ENCODE measurements at places on chromosomes 2 and 18.

DNA sequence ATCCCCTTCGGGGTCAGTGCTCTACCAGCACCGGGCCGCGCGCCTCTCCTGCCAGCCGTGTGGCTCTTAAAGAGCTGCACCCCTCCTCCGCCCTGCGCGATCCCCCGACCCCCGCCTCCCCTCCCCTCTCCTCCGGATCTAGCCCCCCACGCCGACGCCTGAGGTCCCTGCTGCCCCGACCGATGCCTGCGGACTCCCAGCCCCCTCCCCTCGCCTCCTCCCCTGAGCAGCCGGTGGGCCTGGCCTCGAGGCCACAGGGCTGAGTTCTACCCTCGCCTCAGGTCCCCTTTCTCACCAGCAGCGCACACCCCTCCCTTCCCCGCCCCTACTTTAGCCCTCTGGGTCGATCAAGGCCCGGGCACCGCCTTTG is 5.8 kb upstream of the SIX3 start:
- DNase-seq, result no peak

- DNase-seq, result no peak
These were observed 6.0 kb downstream of the ANKRD44 start for GRCh38 chr2:197304556-197305011.

DNA sequence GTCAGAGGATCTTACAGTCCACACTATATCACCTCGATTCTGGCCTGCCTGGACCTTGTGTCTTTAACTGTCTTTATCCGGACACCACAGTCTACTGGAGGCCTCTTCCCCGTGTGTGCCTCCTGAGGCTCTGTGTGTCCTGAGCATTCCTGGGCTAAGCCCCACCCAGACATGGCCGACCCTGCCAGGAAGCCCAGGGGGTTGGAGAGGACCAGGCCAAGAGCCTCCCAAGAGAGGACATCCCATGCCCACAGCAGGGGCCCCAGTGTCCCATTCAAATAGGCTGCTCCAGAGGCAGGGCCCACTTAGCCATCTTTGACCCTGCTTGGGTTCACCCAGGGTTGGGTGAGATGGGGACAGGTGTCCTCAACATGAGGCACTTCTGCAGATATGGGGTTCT is 84.7 kb upstream of the OTOS start:
- no peak for DNase-seq

DNA sequence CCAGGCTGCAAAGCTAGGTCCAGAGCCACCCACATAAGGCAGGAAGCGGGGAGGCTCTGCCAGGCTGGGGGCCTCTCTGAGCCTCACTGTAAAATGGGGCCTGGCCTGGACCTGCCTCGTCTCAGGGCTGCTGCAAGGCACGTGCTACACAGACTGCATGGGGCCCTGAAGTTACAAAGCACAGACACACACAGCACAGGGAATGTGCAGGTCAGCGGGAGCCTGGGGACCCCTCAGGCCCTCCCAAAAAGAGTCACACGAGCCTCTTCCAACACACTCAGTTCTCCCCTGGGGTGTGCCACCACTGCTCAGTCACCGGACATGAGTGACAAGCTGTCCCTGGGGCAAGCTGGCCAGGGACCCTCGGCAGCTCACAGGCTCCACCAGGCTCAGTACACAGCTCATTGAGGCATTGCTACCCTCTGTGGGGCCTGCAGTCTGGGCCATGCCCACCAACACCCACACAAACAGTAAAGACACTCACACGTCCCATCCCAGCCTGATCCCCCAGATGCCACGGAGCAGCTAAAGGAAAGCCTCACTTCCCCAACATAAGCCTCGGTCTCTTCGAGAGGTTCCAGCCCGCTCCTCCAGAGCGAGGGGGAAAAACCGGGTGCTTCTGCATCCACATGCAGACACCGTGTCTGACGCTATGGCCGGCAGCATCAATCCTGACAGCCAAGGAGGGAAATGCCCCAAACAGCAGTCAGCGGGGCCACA is 33.7 kb downstream of the BOK start:
- DNase-seq, result no peak

DNA sequence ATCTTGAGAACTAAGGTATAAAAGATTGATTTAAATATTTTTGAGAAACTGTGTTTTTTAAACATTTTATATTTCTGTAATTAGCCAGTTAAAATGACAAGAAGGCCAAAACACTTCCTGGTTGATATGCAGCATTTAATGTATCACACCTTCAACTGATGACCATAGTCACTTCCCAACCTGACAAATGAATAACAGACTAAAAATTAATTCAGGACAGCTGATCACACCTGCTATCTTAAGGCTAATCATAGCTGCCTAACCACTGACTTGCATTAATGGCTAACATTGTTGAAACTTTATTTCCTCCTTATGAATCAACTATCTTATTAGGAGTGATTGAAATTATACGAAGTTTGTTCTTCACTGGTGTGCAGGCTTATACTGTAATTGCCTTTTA is 125.8 kb upstream of the MSTN start:
- DNase-seq, result no peak

DNA sequence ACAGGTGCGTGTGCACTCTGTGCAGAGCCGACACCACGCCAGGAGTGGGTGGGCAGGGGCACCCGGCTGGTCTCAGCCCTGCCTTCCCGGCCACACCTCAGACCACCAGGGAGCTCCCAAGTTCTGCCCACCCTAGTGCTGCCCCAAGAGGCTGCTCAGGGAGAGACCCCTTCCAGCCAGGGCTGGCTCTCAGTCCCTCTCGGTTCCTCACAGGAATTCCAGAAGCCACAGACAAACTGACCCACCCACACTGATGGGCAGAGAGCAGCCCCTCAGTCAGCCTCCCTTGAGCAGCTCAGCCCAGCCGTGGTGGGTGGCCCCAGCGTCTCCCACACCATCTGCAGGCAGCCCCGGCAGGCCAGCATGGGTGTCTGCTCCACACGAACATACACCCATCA is 33.8 kb downstream of the GPC1 start:
- DNase-seq, result no peak

DNA sequence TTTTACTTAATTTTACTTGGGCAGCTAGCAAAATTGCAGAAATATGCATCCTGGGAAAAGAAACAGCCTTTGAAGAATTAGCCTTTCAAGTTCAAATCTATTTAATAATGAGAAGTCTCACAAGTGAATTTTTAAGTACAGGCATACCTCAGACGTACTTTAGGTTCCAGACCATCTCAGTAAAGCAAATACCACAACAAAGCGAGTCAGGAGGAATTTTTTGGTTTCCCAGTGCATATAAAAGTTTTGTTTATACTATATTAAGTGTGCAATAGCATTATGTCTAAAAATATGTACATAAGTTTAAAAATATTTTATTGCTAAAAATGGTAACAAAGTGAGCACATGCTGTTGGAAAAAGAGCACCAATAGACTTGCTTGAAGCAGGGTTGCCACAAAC is 50.8 kb upstream of the TWSG1 start:
- DNase-seq, result no peak

- DNase-seq, result no peak
These were observed 156.3 kb downstream of the SUCLG1 start for GRCh38 chr2:84302513-84303412.

DNA sequence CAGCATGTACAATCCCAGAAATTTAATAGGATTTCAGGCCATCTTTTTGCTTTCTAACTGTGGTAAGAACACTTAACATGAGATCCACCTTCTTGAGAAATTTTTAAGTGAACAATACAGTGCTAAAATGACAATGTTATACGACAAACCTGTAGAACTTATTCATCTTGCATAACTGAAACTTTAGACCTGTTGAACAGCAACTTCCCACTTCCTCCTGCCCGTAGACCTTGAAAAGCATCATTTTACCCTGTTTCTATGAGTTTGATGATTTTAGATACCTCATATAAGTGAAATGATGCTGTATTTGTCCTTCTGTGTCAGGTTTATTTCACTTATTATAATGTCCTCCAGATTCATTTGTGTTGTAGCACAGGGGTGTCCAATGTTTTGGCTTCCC is 128.2 kb downstream of the CD226 start:
- DNase-seq, result no peak

GRCh38 chr2:24017711-24018110 is 7.8 kb downstream of the MFSD2B start:
- DNase-seq, result no peak

GRCh38 chr18:32418148-32418547 is 52.5 kb downstream of the GAREM1 start:
- DNase-seq, result no peak

DNA sequence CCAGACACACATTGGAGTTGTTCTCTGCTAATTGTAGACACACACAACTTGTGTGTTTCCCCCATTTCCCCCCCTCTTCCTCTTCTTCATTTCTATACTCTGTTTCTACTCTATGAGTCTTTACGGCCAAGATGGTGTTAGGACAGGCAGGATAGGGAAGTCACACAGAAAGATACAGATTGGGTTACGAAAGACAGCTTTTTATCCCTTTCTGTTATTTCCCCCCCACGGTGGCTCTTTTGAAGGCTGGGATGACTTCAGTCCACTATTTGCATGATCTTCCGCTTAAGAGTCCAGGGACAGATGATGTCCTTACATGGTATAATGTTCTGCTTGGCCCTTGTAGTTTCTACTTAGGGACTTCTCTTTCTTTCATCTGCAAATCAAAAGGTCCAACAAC is 1.6 kb upstream of the EMILIN2 start:
- DNase-seq, result no peak

GRCh38 chr2:230661072-230661957 is 51.3 kb upstream of the CAB39 start:
- DNase-seq, result no peak

GRCh38 chr2:1397350-1397749 is 15.9 kb upstream of the TPO start:
- DNase-seq, result no peak

- DNase-seq, result no peak
These were observed 325.6 kb downstream of the TXNL1 start for GRCh38 chr18:56312551-56313335.

- DNase-seq, result no peak
These were observed 9.9 kb downstream of the NFE2L2 start for GRCh38 chr2:177254433-177255226.

GRCh38 chr2:141641462-141641861 is 489.4 kb downstream of the LRP1B start:
- no peak for DNase-seq

- no peak for DNase-seq
These were observed 19.5 kb upstream of the TSPYL6 start for GRCh38 chr2:54275541-54275940.

- no peak for DNase-seq
These were observed 277.9 kb upstream of the THSD7B start for GRCh38 chr2:136487421-136487820.

- DNase-seq, result no peak
These were observed 52.6 kb upstream of the GALR1 start for GRCh38 chr18:77197073-77197472.

All from stimulated activated CD4-positive, alpha-beta T cell treated with anti-CD3 and anti-CD28 coated beads, Interleukin-1b, Interleukin-23, amount 100 ng/mL, for 1 hour (primary cell).